ENCODE measurements at places on chromosomes 12 and 14. TPM values are rescaled to one million over a fixed set of nuclear protein-coding genes. Genes with fewer than 3 reads are reported as not detected.

- H3K27ac ChIP-seq: no peak overlapping the region
- no peaks in the 10 kb centered on the region for H3K27me3 ChIP-seq
- no peak overlapping the region for H3K4me3 ChIP-seq
- H3K4me1 ChIP-seq: no peaks in the 10 kb centered on the region
- no peaks in the 10 kb centered on the region for H3K36me3 ChIP-seq
Observed at GRCh38 chr12:12008232-12008850, 62.4 kb upstream of the BCL2L14 start.

- H3K4me1 ChIP-seq: no peaks in the 10 kb centered on the region
- no peak for DNase-seq
- H3K27ac ChIP-seq: no peak overlapping the region
Observed at GRCh38 chr12:71400481-71400880, 39.1 kb upstream of the LGR5 start.

DNA sequence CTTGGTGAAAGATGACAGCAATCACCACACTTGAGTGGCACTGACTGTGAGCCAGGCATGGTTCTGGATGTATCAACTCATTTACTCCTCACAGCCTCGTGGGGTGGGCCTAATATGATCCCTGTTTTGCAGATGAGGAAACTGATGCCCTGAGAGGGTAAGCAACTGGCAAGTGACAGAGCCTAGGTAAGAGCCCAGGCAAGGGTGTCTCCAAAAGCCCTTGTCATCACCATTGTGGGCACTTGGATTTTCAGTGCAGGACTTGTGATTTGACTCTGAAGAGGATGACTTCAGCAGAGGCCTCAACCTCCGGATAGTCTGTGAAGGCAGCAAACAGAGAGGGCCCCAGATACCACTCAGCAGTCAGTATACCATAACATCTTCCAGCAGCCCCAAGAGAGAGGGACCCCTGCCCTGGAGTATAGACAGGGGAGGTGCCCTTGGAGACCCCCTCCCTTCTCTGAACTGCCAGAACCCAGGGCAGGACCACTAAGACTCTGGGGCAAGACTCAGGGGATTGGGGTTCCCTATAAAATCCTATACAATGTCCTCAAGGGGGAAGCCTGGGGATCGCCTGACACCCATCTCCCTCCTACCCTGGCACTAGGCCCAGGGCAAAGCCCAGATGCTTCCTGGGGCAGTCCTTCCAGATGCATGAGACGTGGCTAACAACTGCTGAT lies 7.1 kb upstream of the KRT5 start:
- no peaks in the 10 kb centered on the region for H3K36me3 ChIP-seq
- no peak overlapping the region for H3K4me3 ChIP-seq
- H3K27ac ChIP-seq: no peak overlapping the region
- no peaks in the 10 kb centered on the region for H3K4me1 ChIP-seq

DNA sequence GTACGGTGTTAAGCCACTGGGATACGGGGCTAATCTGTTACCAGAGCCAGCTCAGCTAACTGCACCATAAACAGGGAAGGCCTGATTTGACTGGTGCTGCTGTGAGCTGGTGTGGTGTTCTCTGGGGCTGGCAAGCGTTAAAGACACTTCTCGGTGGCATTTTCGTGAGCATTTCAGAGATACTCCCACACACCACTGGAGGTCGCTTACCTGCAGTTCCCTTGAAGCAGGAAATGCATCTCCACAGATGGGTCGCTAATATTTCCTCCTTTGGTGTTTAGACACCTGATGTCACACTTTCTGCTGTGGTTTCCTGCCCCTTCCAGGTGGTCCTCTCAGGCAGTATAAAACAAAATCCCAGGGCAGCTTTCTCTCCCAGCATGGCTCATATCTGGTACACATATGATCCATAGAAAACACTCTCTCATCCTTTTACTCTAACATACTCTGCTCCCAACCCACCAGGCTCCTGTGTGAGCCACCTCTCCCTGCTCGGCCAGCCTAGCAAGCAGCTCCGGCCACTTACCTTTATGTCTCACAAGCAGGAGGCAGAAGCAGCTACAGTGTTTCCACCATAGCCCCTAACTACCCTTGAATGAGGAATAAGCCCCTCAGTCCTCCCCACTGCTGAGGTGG lies 129.9 kb upstream of the GRIN2B start:
- no peak overlapping the region for H3K27ac ChIP-seq
- no peaks in the 10 kb centered on the region for H3K27me3 ChIP-seq
- H3K4me3 ChIP-seq: no peak overlapping the region
- no peaks in the 10 kb centered on the region for H3K36me3 ChIP-seq

DNA sequence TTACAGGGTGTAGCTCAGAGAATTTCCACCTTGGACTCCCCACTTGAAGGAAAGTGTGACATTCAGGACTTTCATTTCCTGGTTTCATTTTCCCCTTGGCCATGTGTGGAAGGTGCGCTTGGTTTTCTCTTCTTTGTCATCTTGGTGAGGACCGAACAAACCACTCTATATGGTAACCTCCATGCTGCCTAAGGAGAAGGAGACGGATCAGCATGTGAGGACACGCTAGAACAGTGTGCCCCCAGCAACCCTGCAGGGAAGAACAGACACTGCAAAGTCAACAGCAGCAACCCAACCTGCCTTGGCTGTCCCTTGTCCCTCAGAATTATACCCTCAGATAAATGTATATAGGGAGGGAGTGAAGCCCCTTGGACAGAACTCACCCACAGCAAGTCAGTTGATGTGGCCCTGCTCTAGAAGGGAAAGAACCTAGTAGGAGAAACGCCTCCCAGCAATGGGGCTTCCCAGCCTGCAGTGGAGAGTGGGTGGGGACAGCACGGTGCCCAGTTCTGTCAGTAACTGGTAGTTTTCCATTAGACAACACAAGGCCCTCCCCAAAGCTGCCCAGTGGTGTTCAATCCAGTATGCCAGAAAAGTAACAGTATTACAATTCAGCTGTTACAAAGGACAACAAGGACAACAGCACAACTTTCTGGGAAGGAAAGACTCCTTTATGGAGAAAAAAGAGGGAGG lies 18.9 kb upstream of the COCH start:
- no peak for DNase-seq
- no peak overlapping the region for H3K4me3 ChIP-seq
- no peaks in the 10 kb centered on the region for H3K36me3 ChIP-seq
- no peak overlapping the region for H3K27ac ChIP-seq
- peaks cover 6% of the 10 kb centered on the region for H3K27me3 ChIP-seq

GRCh38 chr14:106690333-106690891 lies 1164.0 kb downstream of the TMEM121 start:
- no peak overlapping the region for H3K27ac ChIP-seq
- peaks cover 5% of the 10 kb centered on the region for H3K27me3 ChIP-seq
- H3K36me3 ChIP-seq: no peaks in the 10 kb centered on the region
- H3K4me3 ChIP-seq: no peak overlapping the region
- no peak for DNase-seq

DNA sequence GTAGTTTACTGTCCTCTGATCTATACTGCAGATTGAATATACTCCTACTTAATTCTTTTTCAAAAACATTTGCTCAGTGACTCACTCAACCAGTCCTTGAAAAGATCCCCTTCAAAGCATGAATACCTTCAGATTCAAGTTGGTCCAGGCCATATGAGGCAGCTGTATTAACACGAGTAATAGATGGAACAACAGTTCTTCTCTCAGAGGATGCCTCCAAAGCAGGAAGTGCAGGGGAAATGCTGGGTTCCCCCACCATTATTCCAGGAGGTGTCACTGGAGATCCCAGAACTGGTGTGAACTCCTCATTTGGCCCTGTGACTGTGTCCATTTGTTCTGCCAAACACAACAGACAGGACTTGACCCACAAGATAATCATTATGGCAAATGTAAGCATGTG lies 20.6 kb downstream of the ARMH4 start:
- no peak for DNase-seq
- no peaks in the 10 kb centered on the region for H3K27me3 ChIP-seq
- H3K4me1 ChIP-seq: peaks cover 13% of the 10 kb centered on the region
- no peaks in the 10 kb centered on the region for H3K36me3 ChIP-seq
- no peak overlapping the region for H3K4me3 ChIP-seq

DNA sequence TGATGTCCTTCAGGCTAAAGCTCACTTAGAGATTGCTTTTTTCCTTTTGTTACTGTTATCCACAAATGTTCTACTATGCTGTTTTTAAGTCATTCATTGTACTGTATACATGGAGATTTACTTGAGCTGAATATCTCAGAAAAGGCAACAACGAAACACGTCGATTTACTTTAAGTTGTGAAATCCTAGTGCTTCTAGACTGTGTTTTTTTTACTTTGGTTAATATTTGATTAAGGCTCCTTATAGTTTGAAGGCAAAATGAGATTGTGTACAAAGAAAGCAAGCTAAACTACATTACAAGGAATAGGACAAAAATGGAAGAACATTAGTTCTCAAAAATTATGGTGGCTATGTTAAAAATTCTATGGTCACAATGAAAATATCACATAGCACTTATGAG lies 114.5 kb downstream of the SLC35F4 start:
- H3K4me1 ChIP-seq: peaks cover 4% of the 10 kb centered on the region
- no peaks in the 10 kb centered on the region for H3K27me3 ChIP-seq
- H3K27ac ChIP-seq: no peak overlapping the region
- H3K4me3 ChIP-seq: no peak overlapping the region

GRCh38 chr12:45331552-45331951 lies 115.7 kb downstream of the ANO6 start:
- no peaks in the 10 kb centered on the region for H3K27me3 ChIP-seq
- H3K4me1 ChIP-seq: peaks cover 11% of the 10 kb centered on the region
- DNase-seq: no peak

DNA sequence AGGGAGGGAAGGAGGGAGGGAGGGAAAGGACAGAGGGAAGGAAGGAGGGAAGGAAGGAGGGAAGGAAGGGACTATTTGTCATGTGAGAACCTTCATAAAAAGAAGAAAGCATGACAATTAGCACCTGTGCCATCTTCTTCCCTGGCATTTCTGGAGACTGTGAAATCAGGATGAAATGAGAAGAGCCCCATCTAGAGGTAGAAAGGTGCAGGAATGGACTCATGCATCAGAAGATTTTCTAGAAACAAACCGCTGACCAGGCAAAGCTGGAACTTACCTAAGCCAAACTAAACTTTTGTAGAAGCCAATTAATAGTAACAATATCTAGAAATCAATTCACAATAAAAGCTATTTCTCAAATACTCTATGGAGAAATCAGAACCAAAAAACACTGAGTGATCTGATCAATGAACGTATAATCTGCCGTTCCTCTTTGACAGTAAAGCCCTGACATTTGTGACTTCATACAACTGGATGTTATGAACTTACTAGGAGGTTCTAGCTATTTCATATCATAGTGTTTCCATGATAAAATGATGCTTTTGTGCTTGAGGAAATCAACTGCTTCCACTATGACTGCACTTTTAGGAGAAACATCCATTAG lies 24.4 kb upstream of the CRACR2A start:
- H3K36me3 ChIP-seq: no peaks in the 10 kb centered on the region
- no peaks in the 10 kb centered on the region for H3K4me1 ChIP-seq
- H3K27ac ChIP-seq: no peak overlapping the region
- DNase-seq: no peak
- no peak overlapping the region for H3K4me3 ChIP-seq

GRCh38 chr12:131578828-131579470 lies 131.9 kb upstream of the SFSWAP start:
- no peaks in the 10 kb centered on the region for H3K36me3 ChIP-seq
- H3K4me1 ChIP-seq: no peaks in the 10 kb centered on the region
- H3K27me3 ChIP-seq: peaks cover 12% of the 10 kb centered on the region
- DNase-seq: no peak

DNA sequence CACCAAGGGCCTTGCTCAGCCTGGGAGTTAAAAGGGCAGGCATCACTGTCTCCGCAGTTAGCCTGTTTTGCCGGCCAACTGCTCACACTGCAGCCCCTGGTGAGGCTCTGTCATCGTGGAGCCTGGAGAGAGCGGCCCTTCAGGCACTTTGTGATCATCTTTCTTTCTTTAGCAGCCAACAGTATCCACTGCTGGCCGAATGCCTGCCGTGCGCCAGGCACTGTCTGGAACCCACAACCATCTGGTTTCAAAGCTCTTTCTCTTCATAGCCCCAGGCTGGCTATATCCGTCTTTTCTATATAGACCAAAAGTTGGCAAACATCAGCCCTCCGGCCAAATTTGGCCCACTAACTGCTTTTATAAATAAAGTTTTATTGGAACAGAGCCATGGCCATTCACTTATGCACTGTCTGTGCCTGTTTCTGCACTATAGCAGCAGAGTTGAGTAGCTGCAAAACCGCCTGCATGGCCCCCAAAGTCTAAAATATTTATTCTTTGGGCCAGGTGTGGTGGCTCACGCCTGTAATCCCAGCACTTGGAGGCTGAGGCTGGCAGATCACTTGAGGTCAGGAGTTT lies 29.5 kb downstream of the SLC8B1 start:
- H3K4me1 ChIP-seq: no peaks in the 10 kb centered on the region
- DNase-seq: no peak
- H3K27me3 ChIP-seq: no peaks in the 10 kb centered on the region
- no peak overlapping the region for H3K27ac ChIP-seq
- no peak overlapping the region for H3K4me3 ChIP-seq

DNA sequence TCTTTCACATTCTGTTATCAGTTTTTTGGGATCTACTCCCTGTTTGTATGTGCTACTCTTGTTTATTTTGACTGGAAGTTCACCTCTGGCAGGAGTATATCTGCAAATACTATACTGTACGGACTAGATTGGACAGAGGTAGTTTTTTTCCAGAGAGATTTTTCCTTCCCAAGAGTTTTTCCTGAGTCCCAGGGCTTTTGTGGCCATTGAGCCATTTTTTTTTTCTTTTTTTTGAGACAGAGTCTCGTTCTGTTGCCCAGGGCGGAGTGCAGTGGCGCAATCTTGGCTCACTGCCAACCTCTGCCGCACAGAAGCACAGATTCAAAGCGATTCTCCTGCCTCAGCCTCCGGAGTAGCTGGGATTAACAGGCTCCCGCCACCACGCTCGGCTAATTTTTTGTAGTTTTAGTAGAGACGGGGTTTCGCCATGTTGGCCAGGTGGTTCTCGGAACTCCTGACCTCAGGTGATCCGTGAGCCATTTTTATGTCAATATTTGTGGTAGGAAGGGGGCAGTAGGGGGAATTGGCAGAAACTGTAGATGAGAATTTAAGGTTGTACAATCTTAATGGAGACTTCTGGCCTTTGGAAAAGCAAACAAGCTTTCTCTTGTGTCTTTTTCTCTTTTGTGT lies 19.4 kb downstream of the KTN1 start:
- no peaks in the 10 kb centered on the region for H3K27me3 ChIP-seq
- DNase-seq: no peak
- H3K4me3 ChIP-seq: no peak overlapping the region

- H3K4me3 ChIP-seq: no peak overlapping the region
- H3K27me3 ChIP-seq: no peaks in the 10 kb centered on the region
- peak; percentile 70 for DNase-seq
- no peaks in the 10 kb centered on the region for H3K36me3 ChIP-seq
Observed at GRCh38 chr12:26853303-26854030, 20.5 kb upstream of the ITPR2 start.

DNA sequence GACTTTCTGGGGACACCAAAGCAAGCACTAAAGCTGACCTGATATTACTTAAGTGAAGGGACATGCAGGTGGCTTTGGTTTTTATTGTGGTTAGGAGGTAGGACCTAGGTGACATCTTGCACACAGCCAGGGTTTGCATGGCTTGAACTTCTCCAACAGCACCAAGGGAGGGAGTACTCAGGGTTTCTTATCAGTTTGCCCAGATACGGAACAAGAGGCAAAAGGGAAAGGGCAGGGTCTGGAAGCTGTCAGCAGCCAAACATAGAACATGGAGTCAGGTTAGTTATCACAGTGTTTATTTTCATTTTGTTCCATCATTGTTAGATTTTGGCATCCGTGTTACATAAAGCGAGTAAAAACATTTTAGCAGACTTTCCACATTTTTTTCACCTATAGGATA lies 186.3 kb upstream of the CLEC14A start:
- no peaks in the 10 kb centered on the region for H3K36me3 ChIP-seq
- H3K27ac ChIP-seq: no peak overlapping the region
- no peaks in the 10 kb centered on the region for H3K27me3 ChIP-seq
- DNase-seq: no peak

The COX8C gene
- polyA plus RNA-seq: not detected

The CGRRF1 gene
- 17.7 TPM for polyA plus RNA-seq

The GRIP1 gene
- 0.54 TPM for polyA plus RNA-seq

The PRB4 gene
- polyA plus RNA-seq: not detected

Data from heart left ventricle (tissue), 16 donors.